ENCODE measurements at places on chromosomes 2 and 18.
A peak's percentile ranks its signal among the peaks of the same experiment; 100 is the strongest.

- DNase-seq, result no peak
These were observed 53.3 kb downstream of the GULP1 start for GRCh38 chr2:188345020-188345419.

DNA sequence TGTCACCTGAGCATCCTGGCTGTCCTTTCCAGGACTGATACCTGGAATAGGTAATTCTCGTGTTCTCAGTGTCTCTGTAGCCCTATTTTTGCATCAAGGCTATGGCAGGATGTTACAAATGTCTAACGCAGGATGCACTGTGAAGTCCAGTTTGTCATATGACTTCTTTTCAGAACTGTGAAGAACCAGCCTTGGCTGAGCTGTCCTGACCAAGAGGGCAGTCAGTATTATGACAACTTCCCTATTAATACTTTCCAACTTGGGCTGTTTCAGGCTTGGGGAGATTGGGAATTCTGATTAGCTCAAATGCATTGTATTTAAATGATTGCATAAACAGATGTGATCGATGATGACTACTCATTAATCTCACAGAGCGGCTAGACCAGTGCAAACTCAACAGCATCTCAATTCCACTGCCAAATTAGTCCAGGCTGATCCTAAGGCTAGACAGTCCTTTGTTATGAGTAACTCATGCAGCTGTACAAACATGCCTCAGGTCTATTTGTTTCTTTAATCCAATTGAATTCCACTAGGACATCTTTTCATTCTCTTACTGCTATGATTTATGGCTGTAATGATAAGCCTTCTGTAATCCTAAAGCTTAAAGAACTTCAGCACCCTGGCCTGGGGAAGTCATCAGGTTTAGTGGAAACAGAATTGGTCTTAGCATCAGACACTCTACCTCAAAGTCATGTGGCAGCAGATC lies 331.6 kb downstream of the KCNS3 start:
- no peak for DNase-seq

GRCh38 chr2:213627054-213627710 lies 342.9 kb downstream of the SPAG16 start:
- DNase-seq, result no peak

GRCh38 chr2:30706534-30707303 lies 100.5 kb downstream of the CAPN13 start:
- peak; percentile 76 for DNase-seq

- DNase-seq, result no peak
These were observed 37.2 kb downstream of the ODC1 start for GRCh38 chr2:10410823-10411437.

DNA sequence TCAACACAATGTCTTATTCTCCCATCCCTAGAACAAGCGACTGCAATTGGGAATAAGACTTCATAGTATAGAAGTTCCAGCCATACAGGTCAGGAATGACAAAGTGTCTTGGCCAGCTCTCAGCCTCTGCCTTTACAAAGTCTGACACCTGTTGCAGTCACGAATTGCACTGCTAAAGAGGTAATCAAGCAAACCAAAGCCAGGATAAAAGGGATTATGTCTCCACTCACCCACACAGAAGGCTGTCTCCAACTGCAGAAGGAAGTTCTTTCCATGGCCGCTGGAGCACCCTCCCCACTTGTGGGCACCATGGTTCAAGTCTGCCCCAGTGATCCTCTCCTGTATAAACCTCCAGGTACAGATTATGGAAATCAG lies 114.8 kb upstream of the PKDCC start:
- DNase-seq, result no peak

- DNase-seq, result no peak
These were observed 73.2 kb downstream of the CERS6 start for GRCh38 chr2:168529054-168529833.

- DNase-seq, result no peak
These were observed 508.4 kb downstream of the PLCL1 start for GRCh38 chr2:198312596-198313483.

DNA sequence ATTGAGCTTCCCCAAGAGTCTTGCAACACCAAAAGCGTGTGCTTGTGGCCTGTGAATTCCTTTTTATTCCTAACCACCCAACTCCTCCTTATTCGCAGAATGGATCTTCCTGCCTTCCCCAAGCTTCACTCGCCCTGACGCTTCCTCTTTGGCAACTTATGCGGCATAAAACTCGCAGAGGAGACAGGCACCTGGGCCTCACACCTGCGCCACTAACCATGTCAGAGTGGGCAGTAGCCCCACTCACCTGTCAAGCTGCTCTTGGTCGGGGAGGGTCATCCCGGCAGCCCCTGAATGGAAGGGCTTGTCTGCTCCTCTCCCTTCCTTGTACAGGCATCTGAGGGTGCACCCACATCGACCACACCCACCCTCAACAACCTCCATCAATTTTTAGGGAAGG lies 106.9 kb upstream of the GPC1 start:
- DNase-seq, result no peak

GRCh38 chr2:58852243-58852642 lies 611.1 kb upstream of the FANCL start:
- no peak for DNase-seq

DNA sequence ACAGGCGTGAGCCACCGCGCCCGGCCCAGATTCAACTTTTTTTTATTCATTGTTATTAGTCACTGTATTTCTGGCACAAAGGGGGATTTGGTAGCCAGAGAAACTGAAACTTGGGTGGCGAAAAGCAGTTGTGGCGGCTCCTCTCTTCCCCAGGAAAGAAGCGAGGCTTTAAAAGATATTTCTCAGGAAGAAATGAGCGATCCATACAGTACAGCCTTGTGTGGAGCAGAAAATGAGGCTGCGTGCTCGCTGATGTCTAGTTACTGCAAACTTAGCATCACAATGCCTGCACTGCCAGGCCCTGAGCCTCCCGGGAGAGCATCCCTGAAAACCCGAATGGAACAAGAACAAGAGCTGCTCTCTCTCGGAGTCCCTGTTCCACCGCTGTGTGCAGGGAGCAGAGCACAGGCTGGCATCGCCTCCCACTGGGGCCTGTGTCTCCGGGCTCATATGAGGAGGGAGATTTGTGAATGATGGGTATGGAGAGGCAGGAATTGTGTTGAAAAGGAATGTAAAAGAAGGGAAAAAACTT lies 234.0 kb downstream of the ZNF516 start:
- DNase-seq, result no peak

DNA sequence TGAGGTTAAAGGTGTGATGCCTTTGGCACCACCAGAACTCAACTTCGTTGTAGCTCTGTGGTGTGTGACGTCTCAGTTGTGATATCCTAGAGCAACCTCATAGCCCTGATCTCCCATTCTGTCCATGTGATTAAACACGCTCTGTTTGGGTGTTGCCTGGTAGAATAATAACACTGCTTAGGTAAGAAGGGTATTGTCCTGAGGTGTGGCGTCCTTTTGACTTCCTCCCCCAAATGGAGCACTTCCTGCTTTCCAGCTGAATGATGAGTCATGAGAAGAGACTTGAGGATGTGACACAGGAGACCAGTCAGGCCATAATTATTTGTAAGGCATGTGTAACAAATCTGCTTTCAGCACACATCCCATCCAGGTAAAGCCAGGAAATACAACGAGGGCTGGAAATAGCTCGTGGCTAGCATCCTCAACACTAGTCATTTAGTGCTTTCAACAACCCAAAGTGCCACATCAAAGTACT lies 100.7 kb downstream of the RAPGEF4 start:
- no peak for DNase-seq

DNA sequence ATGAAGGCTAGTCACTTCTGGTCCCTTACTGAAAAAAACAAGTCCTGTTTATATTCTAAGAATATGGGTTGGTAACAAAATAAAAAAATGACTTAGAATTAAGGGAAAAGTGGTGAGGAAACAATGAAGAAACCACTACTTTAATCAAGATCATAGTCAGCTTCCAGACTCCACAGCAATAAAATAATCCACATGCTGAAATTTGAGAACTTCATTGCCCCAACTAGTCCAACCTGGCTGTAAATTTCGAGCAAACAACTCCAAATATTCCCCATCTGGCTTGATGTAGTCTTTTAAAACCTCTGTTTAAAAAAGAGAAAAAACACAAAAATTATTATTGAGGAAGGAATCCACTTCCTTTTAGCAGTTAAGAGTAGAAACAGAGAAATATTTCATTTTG lies 32.5 kb downstream of the METTL4 start:
- no peak for DNase-seq

- DNase-seq, result no peak
These were observed 36.3 kb upstream of the MSTN start for GRCh38 chr2:190098851-190099250.

DNA sequence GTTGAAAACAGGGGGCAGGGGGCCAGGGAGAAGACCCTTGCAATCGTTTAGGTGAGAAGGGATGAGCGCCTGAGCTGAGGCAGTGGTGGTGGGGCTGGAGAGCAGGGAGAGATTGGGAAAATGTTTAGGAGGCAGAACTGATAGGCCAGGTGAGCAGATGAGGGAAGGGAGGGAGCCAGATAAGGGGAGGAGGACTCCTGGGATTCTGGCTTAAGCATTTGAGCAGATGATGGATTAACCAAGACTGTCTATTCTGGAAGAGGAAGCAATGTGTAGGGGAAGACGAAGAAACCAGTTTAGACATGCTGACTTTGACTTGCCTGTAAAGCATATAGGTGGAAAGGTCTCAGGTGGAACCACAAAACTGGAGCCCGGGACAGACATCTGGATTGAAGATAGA lies 49.9 kb upstream of the ASPRV1 start:
- no peak for DNase-seq
